ENCODE measurements at places on chromosomes 16 and 17.

DNA sequence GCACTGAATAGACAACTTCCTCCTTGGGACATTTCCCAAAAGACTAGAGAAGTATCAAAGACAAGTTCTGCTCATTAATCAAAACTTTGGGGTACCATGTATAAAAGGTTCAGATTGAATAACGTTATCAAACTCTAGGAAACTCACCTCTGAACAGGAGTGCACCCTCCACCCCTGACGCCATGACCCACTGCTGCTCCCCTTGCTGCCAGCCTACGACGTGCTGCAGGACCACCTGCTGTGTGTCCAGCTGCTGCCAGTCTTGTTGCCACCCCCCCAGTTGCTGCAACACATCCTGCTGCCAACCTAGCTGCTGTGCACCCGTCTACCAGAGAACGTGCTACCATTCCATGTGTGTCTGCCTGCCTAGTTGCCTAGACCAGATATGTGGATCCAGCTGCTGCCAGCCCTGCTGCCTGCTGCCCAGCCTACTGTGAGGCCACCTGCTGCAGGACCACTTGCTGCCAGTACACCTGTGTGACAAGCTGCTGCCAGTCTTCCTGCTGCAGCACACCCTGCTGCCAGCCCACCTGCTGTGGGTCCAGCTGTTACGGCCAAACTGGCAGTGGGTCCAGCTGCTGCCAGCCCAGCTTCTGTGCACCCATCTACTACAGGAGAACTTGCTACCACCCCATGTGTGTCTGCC lies 13.8 kb upstream of the KRTAP9-2 start:
- no peak for DNase-seq

- DNase-seq: no peak
Measured at GRCh38 chr16:83952587-83952939, 477 bp upstream of the OSGIN1 start.

- DNase-seq: no peak
Measured at GRCh38 chr17:10803350-10803749, 549 bp downstream of the TMEM238L start.

DNA sequence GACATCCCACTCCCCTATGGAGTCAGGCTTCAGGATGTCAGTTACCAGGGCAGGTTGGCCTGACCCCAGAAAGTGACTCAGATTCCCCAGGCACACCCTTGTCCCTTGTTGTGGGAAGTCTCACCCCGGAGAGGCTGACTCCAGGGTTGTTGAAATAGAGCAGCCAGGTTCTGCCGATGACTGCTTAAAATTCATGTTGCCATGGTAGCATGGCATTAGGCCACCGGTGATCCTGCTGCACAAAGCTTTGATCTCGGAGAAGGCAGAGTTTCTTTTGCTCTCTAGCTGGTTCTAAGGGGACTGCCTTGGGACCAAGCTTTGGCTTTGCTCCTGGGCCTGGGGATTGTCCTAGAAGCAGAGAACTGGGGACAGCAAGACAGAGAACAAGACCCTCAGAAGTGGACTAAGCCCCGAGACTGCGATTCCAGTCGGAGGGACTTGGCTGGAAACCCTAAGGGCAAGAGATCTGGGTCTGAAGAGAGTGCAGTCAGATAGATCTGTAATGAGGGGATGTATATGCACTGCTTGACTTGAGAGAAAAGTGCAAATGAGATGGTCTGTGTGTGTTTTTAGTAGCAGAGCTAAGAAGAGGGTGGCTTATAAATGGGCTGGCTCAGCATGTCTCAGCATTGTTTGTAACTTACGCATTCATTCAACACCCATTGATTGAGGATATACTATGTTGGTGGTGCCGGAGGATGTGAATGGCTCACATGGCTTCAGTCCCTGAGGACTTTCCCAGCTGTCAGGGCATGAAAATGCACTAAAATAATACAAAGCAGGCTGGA lies 106.9 kb downstream of the RGS9 start:
- peak; percentile 27 for DNase-seq

GRCh38 chr16:69064124-69064763 lies 41.2 kb upstream of the HAS3 start:
- DNase-seq: no peak

DNA sequence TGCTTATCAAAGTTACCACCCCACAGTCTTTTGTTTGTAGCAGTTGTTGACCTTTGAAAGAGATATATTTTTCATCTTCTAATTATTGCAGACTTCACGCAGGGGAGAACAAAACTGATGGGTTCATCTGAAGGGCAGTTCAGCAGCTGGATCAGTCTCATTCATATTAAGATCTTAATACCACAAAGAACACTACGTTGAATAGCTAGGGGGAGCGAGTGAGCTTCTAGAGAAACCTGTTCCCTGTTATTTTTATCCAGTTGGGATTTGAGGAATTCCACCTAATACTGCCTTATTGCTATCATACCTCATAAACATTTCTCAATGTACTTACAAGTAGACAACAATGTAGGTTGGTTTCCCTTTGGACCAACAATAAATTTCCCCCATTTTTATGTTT lies 306.1 kb upstream of the KIF2B start:
- no peak for DNase-seq

DNA sequence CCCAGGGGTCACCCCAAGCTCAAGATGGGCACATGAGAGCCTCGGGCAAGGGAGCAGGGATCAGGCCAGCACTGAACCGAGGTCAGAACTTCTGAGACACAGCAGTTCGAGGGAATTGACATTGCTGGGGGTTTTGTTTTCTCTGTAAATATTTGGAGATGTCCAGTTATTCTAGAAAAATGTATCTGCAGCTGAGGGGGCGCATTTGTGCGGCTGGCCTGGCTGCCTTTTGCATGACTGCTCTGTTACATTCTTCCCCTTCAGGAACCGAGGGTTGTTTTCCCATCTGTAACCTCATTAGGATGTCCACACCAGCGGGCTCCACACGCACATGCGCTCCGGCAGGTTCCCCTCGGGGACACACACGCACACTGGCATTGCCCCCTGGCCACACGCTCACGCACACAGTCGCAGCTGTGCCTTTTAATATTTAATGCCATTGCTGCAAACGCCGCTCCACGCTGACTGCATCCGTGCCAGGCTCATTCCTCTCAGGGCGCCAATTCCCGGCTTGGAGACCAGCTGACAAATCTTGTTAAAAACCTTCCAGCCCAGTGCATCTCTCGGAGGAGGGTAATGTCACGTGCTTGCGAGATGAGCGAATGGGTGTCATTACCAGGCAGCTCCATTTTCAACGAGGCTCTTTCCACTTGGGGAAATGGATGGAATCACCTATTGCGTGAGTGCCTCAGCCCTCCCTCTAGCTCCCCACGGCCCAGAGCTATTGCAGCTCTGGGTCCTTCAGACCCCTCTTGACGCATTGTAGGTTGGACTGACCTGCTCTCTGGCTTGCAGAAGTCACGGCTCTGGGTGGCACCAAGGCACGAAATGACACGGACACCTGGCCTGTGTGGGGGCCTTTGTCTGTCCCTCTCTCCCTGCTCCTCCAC lies 13.1 kb downstream of the CCR7 start:
- peak; percentile 66 for DNase-seq

DNA sequence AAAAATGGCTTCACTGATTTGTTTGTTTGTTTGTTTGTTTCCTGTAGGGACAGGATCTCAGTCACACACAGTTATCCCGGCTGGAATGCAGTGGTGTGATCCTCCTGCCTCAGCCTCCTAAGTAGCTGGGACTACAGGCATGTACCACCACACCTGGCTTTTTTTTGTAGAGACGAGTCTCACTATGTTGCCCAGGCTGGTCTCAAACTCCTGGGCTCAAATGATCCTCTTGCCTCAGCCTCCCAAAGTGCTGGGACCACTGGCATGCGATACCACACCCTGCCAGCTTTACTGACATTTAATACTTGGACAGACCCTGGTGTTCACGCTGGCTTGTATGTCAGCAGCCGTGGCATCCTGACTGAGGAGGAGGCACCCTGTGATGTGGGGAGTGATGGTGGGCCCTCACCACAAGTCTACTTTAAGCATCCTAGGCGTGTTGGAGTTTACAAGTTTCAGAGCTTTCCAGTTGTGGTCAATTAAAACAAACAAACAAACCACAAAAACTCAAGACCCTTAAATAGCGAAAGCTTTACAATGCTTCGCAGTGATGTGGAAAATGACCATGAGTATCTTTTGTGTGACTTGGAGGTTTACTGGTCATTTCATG lies 5.1 kb downstream of the ABCA3 start:
- DNase-seq: no peak

- DNase-seq: no peak
Measured at GRCh38 chr16:78605548-78606101, 506.2 kb downstream of the WWOX start.

- no peak for DNase-seq
Measured at GRCh38 chr16:64202571-64202970, 919.3 kb downstream of the CDH11 start.

GRCh38 chr16:68083239-68083781 lies 1.9 kb upstream of the NFATC3 start:
- no peak for DNase-seq

- no peak for DNase-seq
Measured at GRCh38 chr17:17669580-17670235, 11.6 kb upstream of the RAI1 start.

DNA sequence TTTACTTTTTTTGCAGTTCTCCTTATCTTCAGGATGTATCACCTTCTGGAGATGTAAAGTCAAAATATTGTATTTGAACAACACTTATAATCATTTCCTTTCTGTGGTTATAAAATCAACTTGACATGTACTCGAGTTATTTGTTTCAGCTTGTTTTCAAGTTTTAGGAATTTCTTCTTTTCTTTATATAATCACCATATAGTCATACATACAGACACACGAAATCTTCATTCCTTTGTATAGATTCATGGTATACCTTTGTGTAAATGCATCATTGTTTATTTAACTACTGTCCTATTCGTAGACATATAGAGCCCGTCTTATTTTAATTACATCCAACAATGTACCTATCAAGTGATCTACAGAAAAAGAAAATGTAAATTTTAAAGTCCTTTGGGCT lies 40.1 kb downstream of the CMC2 start:
- DNase-seq: no peak

DNA sequence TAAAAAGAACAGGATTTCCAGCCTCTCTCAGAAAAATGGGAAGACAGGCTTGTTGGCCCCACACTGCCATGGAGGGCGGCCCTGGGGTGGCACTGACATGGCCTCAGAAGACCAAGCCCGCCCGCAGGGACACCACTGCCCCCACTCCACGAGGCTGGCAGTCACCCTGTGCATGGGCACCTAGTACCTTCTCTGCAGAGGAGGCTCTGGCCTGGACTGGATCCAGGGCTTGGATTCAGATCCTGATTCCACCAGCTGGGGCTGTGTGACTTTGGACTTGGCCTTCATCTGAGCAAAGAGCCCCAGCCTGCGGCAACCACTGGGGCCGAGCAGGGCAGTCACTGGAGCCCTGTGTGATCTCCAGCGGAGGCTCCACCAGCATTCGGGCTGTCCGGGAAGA lies 16.8 kb upstream of the FASN start:
- no peak for DNase-seq

- no peak for DNase-seq
Measured at GRCh38 chr16:11367483-11367906, 22.2 kb downstream of the RMI2 start.

DNA sequence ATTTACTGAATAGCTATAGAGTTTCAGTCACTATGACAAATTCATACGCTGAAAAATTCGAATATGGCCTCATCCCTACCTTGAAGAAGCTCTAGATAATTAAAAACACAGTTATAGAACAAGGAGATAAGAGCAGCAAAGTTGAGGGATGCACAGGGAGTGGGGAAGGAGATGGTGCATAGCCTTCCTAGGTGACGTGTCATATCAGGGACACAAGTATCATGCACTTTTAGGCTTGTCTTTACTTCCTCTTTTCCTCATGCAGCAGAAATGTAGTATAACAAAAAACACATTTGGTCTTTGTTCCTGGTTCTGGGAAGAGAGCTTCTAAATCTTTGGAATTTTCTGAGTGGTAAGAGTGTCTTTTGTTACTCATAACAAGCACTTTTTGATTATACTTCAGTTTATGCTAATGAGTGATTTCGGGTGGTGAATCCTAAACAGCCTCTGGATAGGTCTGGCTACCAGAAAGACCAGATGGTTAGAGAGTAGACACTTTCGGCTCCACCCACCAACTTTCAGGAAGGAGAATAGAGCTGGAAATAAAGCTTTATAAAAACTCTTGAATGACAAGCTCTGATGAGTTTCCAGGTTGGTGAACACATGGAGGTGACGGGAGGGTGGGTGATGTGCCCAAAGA lies 341.4 kb downstream of the UTP18 start:
- DNase-seq: no peak

GRCh38 chr16:78005881-78006280 lies 16.5 kb upstream of the CLEC3A start:
- no peak for DNase-seq

- no peak for DNase-seq
Measured at GRCh38 chr16:10182222-10183053, at the start of gene GRIN2A. GRIN2A (minus strand) TSS chr16:10182428; CDS start chr16:10180411, 2,017 bp downstream.

GRCh38 chr17:11578998-11579397 lies 19.3 kb upstream of the DNAH9 start:
- no peak for DNase-seq

GRCh38 chr17:67208232-67208631 lies 36.8 kb downstream of the HELZ start:
- no peak for DNase-seq

DNA sequence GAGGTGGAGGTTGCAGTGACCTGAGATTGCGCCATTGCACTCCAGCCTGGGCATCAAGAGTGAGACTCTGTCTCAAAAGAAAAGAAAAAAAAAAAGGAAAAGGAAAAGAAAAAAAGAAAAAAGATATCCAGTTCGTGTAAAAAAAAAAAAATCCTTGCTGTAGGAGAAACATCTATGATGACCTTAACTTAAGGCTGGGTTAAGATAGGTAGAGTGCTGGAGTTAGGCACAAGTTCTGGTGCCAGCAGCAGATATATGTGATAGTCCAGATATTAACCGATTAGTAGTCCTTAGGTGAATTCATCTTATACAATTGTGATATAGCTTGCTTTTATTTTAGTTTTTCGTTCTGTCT lies 17.2 kb downstream of the PSMD11 start:
- no peak for DNase-seq

- DNase-seq: no peak
Measured at GRCh38 chr17:48025904-48026501, 11.6 kb downstream of the COPZ2 start.

- DNase-seq: no peak
Measured at GRCh38 chr16:8798174-8798527, 512 bp downstream of the PMM2 start.

- DNase-seq: no peak
Measured at GRCh38 chr16:52128361-52128760, 418.6 kb downstream of the TOX3 start.

- peak; percentile 62 for DNase-seq
Measured at GRCh38 chr17:2776589-2777241, 19.5 kb upstream of the RAP1GAP2 start.

GRCh38 chr16:88824256-88825077 lies 12.7 kb upstream of the APRT start:
- DNase-seq: no peak

GRCh38 chr16:77788181-77789084 lies at the start of gene VAT1L:
VAT1L (plus strand) TSS chr16:77788564; CDS start chr16:77788683, 119 bp downstream.
- no peak for DNase-seq

- DNase-seq: no peak
Measured at GRCh38 chr17:7977805-7978204, 24.6 kb upstream of the GUCY2D start.

GRCh38 chr17:79552405-79552804 lies 58.4 kb downstream of the RBFOX3 start:
- DNase-seq: no peak

All from DMS79 (cell line).